ENCODE measurements at places on chromosomes 3 and 15.

- no peak for DNase-seq
Measured at GRCh38 chr3:150495149-150495548, 51.1 kb downstream of the SERP1 start.

- no peak for DNase-seq
Measured at GRCh38 chr3:74646094-74646493, 31.6 kb upstream of the CNTN3 start.

DNA sequence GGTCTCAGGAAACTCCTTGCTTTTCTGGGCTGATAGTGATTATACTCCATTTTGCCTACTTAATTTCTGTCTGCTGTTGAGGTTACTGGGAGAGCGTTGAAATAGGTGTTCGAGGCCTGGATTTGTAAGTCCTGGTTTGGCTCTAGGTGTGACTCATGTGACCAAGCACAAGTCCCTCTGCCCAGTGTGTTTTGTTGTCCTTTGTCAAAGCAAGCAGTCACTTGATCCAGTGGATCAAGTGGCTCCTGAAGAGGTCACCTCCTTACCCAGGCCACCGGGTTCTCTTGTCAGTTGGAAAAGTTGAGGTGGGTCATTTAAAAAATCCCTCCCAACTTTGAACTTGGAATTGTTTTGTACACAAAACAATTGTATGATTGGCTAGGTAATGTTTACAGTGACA, 70.0 kb downstream of the LPP start:
- DNase-seq, result no peak

- no peak for DNase-seq
Measured at GRCh38 chr3:193865339-193865738, 270.6 kb upstream of the HES1 start.

DNA sequence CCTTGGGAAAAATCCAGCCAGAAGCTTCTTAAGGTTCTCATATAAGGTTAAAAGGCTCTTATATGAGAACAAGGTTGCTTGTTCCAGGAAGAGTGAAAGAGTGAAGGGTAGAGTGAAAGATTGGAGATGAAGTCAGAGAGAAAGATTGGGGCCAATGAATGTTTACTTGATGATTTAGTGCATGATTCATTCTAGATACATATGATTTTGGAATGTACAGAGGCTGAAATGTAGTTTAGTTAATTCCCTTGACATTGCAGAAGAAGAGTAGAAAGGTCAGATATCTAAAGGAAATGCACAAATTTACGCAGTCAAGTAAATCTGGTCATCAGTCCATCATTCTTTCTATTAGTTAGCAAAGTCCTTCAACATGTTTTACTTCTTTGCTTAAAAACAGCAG, 619.8 kb upstream of the ZNF717 start:
- DNase-seq, result no peak

DNA sequence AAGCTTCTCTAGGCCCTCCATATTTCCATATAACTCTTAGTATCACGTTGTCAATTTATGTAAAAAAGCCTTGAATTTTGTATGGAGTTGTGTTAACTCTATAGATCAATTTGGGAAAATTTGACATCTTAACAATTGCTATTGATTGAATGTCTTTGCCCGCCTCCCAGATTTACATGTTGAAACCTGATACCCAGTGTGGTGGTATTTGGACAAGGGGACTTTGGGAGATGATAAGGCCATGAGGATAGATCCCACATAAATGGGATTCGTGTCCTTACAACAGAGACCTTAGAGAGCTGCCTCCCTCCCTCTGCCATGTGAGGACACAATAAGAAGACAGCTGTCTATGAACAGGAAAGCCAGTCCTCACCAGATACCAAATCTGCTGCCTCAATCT, 21.1 kb upstream of the TNK2 start:
- no peak for DNase-seq
